ENCODE measurements at places on chromosomes 16 and 17.
A peak's percentile ranks its signal among the peaks of the same experiment; 100 is the strongest.

DNA sequence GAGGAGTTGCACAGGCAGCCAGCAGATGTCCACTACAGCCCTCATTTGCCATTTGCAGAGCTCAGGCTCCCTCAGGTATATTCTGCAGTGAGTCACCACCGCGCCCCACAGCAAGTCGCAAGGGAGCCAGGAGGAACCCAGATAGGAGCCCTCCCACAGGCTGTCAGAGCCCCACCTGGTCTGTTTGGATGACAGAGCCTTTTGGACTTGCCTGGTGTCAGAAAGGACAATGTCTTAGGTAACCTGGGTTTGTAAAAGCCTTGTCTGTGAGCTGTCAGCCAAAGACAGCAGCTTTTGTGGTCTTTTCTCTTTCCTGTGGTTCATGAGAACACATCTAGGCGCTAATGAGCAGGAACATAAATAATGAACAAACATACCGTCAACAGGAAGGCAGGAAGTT, 70.9 kb downstream of the GNAO1 start:
- DNase-seq, result no peak

- DNase-seq, result peak; percentile 43
Observed at GRCh38 chr16:67872631-67873434, at the start of gene EDC4. TSS of gene EDC4 (plus strand) at chr16:67873052. CDS start at chr16:67873262, 210 bp downstream.

GRCh38 chr16:5336941-5337340, 239.3 kb upstream of the EEF2KMT start:
- DNase-seq, result no peak

DNA sequence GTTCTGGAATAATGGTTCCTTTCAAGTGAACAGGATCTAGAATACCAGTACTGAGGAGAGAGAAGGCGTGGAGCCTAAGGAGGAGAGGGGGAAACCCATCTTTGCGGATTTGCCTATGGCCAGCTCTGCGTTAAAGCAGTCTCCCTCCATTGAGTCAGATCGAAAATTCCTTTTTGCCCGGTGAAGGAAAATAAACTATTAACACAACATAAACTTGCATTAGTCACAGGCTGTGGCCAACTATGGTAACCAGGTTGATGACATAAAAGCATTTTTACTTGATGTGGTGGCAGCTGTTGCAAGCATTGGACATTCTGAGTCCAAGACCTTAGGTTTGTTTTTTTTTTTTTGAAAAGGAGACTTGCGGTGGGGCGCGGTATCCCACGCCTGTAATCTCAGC, 8.9 kb downstream of the LDAF1 start:
- DNase-seq, result peak; percentile 91

- DNase-seq, result no peak
Observed at GRCh38 chr16:3118846-3119245, 6.5 kb downstream of the ZNF205 start.
